ENCODE measurements at places on chromosomes 7 and 10. TPM values are rescaled to one million over a fixed set of nuclear protein-coding genes. Genes with fewer than 3 reads are reported as not detected.

Gene DGKI
- polyA plus RNA-seq = 2.5 TPM

Gene ADCYAP1R1
- 16.3 TPM for polyA plus RNA-seq

Gene RAPGEF5
- 22.4 TPM for polyA plus RNA-seq

DNA sequence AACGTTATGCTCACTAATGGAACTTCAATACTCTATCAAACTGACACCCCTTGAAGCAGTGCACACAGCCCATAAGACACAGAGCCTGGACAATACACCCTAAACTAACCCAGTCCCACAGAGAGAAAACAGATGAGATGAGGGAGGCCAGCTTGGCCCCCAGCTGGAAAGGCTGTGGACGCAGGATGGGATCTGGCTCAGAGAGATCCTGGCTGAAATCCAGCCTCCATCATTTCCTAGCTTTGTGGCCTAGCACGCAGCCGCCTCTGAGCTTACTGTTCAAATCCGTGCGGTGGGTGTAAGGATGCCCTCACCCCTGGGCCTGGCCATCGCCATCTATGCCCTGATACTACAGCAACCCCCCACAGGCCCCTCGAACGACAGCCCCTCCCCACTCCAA is 32.7 kb downstream of the SNX8 start:
- peak; percentile 67 for DNase-seq

GRCh38 chr7:87356448-87356847 is 11.0 kb downstream of the CROT start:
- no peak for DNase-seq

GRCh38 chr7:96188174-96188581 is 133.7 kb downstream of the SLC25A13 start:
- no peak for DNase-seq

GRCh38 chr7:369476-370258 is 79.7 kb downstream of the FOXL3 start:
- no peak for DNase-seq

DNA sequence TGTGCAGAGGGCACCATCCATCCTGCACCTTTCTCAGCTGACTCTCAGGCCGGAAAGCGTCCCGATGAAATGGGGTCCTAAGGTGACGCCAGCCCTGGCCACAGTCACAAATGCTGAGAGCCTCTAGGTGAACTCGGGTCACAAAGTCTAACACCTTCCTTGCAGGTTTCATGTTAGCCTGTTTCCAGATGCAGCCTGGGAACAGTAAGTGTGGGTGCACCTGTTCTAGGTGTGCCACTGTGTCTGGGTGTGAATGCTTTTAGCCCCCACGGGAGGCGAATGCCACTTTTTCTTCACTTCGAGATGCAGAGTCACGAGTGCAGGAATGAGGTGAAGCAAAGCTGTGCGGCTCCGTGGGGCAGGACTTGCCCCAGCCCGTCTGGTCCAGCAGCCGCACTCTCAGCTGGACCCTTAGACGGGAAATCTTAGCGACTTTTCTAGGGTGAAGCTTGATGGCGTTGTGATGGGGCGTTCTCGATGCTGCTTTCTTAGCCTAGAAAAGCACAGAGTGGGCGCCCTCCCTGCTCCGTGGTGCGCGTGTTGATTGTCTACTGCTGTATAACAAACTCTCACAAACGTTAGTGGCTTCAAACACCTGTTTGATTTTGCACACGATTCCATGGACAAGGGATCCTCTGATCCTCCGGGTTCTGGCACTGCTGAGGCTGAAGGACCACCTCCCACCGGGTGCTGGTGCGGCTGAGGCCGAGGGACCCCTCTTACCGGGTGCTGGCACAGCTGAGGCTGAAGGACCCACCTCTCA is 13.6 kb upstream of the VIPR2 start:
- DNase-seq = no peak

DNA sequence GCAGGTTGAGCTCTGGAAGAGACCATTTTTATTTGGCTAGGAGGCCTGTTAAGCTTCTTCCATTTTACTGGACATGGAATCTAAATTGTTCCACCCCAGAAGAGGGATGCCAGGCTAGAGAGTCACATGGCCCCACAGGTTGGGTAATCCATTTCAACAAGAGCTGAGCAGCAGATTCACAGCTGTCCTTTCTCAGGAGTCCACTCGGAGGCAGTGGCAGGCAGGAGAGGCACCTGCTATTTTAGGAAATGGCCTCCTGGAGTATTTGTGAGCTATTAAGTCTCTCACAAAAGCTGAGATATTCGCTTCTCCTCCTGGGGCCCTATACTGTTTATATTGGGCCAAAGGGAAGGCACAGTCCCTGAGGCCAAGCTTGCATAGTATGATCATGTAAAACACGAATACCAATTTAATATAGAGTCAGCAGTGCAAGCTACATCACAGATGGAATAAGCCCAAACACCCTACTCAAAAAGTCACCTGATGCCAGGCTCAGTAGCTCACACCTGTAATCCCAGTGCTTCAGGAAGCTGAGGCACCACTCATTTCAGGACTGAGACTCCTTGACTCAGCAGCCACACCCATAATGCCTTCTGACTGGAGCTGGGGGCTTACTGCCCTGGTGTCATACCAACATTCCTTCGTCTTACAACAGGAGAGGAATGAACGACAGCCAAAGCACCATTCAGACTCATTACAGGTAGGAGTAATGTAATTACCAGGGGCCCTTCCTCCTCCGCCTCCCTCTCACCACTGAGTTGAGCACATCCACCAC is 124.1 kb downstream of the LMBR1 start:
- DNase-seq = no peak

- DNase-seq = no peak
Measured at GRCh38 chr7:155665957-155666287, 21.5 kb downstream of the RBM33 start.

DNA sequence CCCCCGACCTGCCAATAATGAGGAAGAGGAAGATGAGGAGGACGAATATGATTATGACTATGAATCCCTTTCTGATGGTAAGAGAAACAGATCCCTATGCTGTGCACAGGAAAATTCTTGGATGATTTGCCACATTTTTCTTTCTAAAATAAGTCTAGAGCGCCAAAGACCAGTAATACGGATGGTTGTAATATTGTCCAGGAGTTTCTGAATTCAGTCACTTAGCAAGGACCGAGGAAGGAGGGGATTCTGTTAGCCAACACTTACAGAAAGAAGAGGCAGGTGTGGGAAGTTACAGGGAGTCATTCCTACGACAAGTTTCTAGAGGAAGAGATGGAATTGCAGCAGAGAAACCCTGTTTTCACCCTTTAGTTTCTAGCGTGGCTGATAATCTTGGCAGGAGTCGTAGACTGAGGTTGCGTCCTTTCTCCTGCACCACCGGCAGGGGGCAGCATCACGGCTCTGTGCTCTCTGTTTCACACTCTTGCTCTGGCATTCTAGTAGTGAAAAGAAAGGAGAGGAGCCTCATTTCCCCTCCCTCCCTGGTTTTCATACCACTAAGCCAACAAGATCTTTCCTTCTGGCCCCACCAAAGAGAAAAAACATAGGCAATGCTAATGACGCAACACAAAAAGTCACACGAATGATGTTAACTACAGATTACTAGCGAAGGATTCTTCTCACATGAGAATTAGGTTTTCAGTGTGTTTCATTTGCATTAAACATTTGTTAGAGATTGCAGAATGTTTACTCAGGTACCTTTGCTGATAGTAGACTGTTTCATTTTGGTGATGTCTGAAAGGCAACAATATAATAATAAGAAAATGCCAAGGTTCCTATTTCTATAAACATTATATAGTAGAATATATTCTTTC is 82.7 kb downstream of the NOC3L start:
- DNase-seq = peak; percentile 25

DNA sequence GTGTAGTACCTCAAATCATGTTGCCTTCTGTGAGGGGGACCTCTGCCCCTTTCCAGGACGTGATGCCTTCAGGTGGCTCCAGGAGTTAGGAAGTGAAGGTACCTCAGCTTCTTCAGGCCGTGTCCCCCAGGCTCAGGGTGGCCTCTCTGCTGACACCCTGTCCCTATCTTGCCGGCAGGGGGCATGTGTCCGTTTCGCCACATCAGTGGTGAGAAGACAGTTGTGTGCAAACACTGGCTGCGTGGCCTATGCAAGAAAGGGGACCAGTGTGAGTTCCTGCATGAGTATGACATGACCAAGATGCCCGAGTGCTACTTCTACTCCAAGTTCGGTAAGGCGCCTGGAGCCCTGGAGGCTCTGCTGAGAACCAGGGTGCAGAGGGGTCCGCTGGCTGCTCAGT is 9.2 kb downstream of the CPSF4 start:
- DNase-seq = no peak

GRCh38 chr7:89517815-89518214 is 636.5 kb upstream of the STEAP1 start:
- no peak for DNase-seq

GRCh38 chr10:14508725-14509124 is 178.0 kb upstream of the FRMD4A start:
- DNase-seq = no peak

- DNase-seq = no peak
Measured at GRCh38 chr7:156614434-156615264, 25.9 kb upstream of the RNF32 start.

DNA sequence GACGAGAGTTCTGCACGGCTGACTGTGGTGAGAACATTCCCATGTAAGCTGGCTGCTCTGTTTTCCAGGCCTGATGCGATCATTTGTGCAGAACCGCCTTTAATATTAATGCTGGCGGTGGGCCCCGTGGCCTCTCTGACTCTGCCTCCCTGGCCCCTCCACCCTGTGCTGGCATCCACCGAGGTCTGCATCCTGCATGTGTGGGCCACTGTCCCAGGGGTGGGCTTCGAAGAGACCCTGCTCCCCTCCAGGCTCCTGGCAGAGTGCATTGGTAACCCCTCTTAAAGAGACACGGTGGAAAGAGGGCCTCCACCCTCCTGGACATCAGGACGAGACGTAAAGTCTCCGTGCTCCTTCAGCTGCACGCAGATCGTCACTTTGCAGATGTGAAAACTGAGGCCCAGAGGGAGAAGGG is 67.3 kb upstream of the FAM20C start:
- no peak for DNase-seq

GRCh38 chr7:140675726-140676125 is 3.0 kb downstream of the ADCK2 start:
- DNase-seq = no peak

GRCh38 chr7:50418086-50418515 is 32.0 kb downstream of the FIGNL1 start:
- DNase-seq = peak; percentile 86

DNA sequence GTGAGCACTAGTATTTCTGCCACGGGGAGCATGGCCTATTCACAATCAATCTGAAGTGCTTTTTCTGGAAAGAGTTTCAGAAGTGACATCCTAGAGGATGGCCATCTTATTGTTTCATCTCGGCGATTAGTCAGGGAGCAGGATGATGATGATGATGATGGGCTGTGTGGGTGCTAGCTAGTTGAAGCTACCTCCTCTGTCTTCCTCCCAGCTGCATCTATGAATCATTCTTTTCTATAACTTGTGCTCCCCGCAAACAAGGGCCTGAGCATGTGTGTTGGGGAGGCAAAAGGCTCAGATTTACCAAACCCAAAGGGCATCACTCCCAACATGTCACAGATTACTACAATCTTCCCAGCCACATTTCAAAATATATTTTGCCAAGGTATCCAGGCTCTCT is 118.7 kb upstream of the LAMB4 start:
- no peak for DNase-seq

DNA sequence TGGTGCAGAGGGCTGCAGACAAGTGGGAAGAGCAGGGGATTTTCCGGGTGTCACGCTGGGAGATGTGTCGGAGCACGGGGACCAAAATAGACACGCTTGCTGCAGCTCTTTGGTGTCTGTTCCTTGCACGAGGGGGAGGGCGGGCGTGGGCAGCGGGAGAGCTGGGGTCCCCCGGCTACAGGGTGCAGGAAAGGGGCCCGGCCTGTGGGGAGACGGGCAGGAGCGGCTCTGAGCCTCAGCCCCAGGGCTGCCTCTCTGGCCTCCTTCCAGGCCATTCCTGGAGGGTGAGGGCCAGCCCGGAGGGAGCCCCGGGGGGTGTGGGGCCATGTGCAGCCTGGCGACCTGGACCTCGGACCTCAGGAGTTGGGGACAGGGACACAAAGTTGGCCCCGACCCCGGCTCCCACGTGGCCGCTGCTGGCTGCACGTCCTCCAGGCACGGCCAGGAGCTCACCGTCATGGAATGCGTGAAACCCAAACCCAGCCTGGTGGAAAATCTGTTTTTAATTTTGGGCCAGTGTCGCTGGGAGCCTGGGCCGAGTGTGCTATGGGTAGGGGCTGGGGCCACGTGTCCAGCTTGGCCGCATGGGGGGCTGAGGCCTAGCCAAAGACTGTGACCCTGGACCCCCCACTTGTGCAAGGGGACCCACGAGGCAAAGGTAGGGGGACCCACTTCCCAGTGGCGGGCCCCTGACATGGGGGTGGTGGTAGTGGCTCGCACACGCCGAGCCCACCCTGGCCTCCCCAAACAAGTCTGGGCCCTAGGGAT is 6.6 kb downstream of the TTYH3 start:
- no peak for DNase-seq

DNA sequence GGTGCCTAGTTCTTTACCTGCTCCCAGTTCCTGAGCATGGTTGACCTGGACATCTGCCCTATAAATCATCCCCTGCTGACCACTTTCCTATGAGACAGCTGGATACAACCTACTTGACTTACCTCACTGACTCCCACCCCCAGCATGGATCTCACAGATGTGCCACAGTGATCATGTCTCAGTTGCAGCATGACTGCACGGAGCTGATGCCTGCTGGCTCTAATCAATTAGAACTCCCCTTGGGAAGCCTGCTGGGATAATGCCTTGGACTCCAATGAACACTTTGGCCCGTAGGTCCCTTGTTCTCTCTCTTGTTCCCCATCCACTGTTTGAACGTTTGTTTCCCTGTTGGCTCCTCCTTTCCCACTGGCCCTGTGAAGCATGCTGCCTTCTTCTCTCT is 271.2 kb upstream of the IGFBP3 start:
- no peak for DNase-seq
